ENCODE measurements at places on chromosomes 13 and 19. TPM values are rescaled to one million over a fixed set of nuclear protein-coding genes. Genes with fewer than 3 reads are reported as not detected.

DNA sequence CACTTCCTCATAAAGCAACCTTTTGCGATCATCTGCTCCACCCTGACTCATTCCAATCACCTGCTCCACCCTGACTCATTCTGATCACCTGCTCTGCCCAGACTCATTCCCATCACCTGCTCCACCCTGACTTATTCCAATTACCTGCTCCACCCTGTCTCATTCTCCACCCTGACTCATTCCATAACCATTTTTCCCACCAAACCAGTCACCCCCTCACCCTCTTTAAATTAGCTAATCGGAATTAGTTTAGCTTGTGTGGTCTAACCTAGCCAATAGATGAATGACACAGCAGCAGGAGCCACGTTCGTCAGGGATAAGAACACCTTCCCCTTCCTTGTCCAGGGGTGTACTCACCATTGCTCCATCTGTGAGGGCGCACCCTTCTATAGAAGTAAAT, 134.0 kb downstream of the COG6 start:
- no peak for DNase-seq

Gene APOC1
- 7.0 TPM for total RNA-seq

GRCh38 chr13:50531917-50532899, 311.3 kb downstream of the DLEU7 start:
- DNase-seq, result peak; percentile 18

GRCh38 chr13:98004107-98004506, 50.6 kb downstream of the IPO5 start:
- no peak for DNase-seq

Gene RUBCNL
- total RNA-seq, result not detected

- no peak for DNase-seq
These were observed 277.1 kb downstream of the IRS2 start for GRCh38 chr13:109509154-109509900.

Gene KASH5
- total RNA-seq, result 0.23 TPM

GRCh38 chr19:45103156-45103507, 10.2 kb downstream of the PPP1R37 start:
- DNase-seq, result peak; percentile 52

Gene IL4I1
- total RNA-seq, result 3.4 TPM

Gene TSSK6
- 10.4 TPM for total RNA-seq

DNA sequence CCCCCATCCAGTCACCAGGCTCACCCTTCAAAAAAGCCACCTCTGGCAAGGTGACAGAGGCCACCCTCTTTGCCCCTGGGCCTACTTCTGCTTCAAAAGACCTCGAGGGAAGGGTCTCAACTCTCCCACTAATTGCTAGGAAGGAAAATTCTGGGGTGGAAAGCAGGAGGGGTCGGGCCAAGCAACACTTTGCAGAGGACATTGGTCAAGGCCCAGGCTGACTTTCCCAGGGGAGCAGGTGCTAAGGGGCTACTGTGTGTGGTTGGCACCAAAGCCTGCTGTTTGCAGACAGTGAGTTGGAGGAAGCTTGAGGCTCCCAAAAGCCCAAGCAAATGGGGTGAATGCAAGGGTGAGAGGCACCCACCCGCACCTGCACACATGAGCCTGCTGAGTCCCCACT, 28.6 kb upstream of the VSTM2B start:
- no peak for DNase-seq

All from CD4-positive, alpha-beta memory T cell (primary cell).